Fibroblast of skin of right quadriceps (primary cell): ENCODE measurements at places on chromosomes 5 and 9.

DNA sequence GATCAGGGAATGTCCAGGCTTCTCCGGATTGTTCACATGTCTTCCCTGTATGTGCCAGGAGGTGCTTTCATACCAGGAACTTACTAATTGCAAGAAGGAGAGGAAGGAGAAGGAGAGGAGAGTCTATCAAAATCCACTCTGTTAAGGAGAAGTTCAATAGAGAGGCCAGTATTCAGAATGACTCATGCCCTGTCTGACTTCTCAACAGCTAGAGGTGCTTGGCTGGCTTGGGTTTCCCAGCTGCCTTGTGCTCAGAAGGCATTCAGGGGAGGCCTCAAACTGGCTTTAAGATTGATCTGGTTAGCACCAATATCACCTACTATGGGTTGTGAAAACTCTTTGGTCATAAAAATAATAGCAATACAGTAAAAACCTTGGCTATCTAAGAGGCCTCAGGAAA is 167.9 kb upstream of the GLRA1 start:
- no peak for DNase-seq

DNA sequence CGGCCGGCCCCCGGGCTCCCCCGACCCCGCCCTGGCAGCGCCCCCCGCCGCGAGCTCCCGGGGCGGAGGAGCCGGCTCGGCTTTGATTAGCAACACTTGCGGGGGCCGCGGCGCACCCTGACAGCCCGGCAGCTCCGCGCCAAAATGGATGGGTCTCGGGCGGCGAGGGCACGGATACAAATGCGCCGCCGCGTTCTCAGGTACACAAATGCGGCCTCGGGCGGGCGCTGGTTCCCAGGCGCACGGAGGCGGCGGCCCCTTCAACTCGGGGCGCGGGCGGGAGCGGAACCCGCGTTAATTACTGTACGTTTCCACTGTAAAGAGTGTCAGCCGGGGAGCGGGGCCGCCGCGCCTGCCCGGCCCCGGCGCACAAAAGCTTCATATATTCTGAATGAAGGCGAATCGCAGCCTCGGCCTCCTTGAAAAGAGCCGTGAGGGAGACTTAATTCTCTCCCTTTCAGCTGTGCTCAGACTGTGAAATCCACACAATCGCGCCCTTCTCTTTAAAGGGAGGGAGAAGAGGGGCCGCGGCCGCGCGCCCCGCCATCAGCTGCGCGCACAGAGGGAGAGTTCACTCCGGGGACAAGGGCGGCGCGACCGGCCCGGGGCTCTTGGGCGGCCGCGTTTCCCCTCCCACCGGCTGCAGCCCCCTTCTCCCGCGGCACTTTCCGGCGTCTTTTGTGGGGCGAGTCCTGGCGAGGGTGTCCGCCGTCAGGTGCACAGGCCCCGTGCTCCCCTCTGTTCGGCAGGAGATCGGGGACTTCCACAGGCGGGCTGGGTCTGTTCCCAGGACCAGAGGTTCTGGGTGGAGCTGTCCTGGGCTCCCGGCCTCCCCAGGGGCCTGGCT is 27.0 kb downstream of the MSX2 start:
- DNase-seq = no peak

DNA sequence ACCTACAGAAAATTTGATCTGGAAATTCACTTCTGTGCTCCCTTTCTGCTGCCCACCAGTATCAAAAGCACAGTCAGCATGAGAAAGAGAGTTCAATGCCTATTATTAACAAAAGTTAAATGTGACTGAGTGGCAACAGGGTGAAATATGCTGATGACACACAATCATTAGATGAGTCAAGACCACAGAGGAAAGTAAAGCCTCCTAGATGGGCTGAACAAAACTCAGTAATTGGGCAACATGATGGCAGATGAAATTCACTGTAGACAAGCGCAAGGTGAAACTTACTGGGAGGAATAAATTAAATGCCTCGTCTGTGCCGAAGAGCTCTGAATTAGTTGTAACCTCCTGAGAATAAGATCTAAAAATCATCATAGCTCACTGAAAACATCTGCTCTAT is 752.8 kb downstream of the IRX1 start:
- DNase-seq = peak; percentile 72

- DNase-seq = no peak
Observed at GRCh38 chr9:1707291-1707690, 307.9 kb upstream of the SMARCA2 start.

DNA sequence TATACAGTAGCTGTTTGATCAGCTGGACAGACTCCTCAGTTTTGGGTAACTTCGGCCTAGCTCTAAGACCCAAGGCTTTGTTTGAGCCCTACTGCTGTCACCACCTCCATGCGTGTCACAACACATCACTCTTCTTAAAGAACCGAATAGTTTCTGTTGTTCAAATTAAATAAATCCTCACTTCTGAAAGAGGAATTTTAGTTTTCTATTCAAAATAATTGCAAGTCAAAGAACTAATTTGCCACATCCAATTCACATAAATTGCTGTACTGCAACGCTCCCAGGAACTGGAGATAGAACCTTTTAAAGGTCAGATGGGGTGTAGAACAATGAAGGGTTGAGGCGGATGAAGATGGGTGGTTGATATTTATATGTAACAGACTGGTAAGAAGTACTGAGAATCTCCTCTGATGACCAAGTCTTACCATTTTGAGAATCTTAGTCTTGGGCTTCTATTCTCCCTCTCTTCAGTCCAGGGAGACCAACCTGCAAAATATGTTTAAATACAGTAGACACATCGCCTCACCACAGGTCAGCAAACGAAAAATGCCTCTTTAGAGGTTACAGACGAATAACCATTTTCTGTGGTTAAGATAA is 1.6 kb downstream of the NREP start:
- no peak for DNase-seq

DNA sequence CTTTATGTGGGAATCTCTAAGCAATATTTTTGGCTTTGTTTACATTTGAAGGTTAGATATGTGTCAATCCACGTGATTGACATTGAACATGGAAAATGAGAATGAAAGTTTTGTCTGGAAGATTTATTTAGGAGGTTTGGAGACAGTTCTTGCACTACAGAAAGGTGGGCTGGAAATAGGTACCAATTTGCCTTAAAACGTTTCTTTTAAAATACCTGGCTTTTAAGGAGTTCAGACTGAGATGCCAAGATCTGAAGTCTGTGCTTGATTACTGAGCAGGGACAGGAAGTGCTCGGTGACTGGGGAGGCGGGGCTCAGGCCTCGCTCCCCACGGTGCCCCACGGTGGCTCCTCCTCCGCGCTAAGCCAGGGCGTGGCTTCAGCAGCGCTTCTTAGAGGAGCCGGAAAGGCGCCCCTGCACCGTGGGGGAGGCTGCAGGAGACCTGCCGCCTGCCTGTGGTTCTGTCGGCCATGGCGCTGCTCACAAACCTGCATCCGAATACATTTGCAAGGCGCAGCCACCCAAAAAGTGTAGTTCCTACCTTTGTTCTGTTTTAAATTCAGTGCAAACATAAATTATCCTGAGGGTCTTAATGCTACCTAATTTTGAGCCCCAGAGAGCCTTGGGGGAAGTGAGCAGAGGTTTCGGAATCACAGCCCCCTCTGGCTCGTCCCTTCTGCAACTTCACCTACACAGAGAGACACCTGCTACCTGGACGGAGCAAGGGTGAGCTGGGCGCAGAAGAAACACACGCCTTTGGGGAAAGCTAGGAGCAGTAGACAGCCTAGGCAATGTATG is 49.2 kb downstream of the USP20 start:
- peak; percentile 84 for DNase-seq

GRCh38 chr5:33257807-33258429 is 182.8 kb upstream of the TARS1 start:
- peak; percentile 92 for DNase-seq

- DNase-seq = no peak
Observed at GRCh38 chr5:44868541-44868940, 59.8 kb downstream of the MRPS30 start.

DNA sequence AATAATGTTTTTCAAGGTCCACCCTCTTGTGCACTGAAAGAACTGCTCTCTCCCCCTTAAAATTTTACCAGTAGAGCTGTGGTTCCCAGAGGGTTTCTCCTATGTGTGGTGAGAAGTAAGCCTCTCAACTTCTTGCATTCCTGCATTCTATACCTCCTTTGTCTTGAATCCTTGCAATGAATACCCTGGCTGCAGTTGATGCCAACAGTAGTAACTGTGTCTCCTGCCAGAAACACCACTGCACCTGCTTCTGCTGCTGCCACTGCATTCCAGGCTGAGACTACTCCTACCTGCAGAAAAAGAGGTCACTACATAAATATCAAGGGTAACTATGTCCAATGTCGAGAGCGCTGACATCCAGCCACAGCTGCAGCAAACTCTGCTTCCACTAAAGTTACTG is 203.7 kb downstream of the TMEM167A start:
- no peak for DNase-seq

- DNase-seq = no peak
Observed at GRCh38 chr9:121472446-121472845, 27.2 kb downstream of the GGTA1 start.

GRCh38 chr9:111152614-111153406 is 114.5 kb upstream of the LPAR1 start:
- no peak for DNase-seq

DNA sequence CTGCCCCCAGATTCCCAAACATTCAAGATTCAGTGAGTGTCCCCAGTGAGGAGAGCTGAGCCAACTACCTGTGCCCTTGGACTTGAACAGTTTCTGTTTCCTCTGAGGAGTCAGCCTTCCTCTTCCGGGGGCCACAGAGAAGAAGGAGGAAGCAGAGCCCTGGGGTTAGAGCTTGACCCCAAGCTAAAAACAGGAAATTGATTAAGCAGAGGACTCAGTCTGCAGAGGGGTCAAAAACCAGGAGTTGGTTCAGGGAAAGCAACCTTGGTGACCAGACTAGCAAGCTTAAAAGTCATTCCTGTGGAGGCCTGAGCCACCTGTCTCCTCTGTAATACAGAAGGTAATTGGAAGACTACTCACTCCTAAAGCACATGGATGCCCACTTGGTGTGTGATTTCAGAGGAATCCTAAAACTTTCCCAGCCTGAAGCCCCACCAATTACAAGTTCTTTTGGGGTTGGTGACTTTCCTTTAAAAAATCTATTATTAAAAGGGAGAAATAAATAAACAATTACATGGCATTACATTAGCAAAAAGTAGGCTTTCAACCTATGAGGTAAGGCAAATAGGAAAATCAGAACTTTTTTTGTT is 64.2 kb upstream of the SELENOP start:
- no peak for DNase-seq

DNA sequence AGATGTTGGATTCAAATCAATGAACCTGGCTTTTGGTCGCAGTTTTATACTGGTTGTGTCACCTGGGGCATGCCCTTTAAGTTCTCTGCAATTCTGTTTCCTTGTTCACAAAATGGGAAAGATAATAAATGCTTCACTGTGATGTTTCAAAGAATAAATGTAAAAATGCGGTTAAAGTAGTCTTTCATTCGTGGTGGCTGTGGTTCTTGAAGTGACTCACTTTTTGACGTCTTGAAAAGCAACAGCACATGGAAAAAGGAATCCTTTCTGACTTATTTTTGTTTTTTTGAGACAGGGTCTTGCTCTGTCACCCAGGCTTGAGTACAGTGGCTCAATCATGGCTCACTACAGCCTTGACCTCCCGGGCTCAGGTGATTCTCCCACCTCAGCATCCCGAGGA is 88.4 kb upstream of the SLIT3 start:
- DNase-seq = peak; percentile 22

GRCh38 chr9:118162716-118163115 is 458.5 kb downstream of the TLR4 start:
- no peak for DNase-seq
